ENCODE measurements at places on chromosomes 7 and 10. TPM values are rescaled to one million over a fixed set of nuclear protein-coding genes. Genes with fewer than 3 reads are reported as not detected.

DNA sequence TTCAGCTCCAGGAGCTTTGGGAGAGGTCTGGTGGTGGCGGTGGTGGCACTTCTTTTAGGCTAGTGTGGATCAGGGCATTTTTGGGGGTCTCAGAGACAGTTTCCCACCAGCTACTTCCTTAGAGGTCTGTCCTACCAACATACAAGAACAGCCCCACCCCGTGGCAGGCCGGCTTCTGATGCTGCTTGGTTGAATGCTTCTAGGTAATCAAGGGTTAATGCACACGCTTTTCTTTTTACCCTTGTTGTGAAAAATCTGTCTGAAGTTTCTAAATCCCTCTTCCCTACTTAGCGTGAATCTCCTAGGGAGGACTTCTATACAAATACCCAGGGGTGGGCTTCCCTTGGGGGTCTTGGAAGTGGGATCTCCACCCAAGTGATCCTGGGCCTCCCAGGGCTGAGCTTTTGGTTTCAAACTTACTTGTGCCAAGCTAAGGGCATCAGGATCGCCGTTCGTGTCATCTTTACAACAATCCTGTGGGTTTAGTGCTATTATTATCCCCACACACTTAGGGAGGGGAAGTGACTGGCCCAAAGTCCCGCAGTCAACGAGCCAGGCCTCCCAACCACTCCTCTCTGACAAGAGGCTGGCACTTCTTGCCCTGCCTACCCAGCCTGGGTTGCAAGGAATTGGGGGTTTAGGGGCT, 1.7 kb downstream of the SH2B2 start:
- no peak for DNase-seq

DNA sequence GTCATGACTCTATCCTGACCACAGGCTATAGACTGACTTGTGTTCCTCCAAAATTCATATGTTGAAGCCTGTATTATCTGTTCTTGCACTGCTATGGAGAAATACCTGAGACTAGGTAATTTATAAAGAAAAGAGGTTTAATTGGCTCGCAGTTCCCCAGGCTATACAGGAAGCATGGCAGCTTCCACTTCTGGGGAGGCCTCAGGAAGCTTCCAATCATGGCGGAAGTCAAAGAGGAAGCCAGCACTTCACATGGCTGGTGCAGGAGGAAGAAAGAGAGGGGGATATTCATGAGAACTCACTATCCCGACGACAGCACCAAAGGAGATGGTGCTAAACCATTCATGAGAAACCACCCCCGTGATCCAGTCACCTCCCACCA, 84.3 kb upstream of the KDM7A start:
- DNase-seq = no peak

DNA sequence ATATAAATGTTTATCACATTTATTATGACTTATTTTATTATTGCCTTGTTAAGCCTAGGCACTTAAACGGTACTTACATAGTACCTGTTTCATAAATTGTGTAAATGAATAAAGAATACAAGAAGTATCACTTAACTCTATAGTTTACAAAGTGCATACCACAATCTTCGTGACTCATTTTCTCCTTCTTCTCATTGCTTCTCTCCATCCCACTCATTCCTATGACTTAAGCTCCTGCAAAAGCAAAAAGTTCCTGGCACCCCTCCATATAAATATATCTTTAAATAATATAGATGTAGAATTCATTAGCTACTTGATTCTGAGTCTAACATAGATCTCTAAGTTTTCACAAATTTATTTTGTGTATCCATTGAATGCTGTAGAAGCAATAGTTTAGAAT, 1382.0 kb upstream of the CELF2 start:
- DNase-seq = no peak

GRCh38 chr10:104109908-104110662, 11.9 kb upstream of the SFR1 start:
- no peak for DNase-seq

GRCh38 chr10:3853016-3853415, 68.0 kb upstream of the KLF6 start:
- no peak for DNase-seq

DNA sequence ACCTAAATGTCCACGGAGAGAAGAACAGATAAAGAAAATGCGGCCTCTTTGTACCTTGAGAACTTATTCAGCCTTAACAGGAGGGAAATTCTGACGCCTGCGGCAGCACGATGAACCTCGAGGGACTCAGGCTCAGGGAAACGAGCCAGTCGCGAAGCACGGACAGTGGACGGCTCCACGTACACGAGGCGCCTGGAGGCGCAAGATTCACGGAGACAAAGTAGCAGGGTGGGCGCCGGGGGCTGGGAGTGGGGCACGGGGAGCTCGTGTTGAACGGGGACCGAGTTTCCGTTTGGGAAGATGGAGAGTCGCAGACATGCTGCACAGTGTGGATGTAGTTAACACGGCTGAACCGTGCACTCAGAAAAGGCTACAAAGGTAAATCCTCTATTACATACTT, 13.2 kb upstream of the UTF1 start:
- no peak for DNase-seq

Gene GDI2
- 101 TPM for total RNA-seq

GRCh38 chr10:126536148-126536547, 134.3 kb downstream of the C10orf90 start:
- DNase-seq = no peak

Gene SORCS1
- 1.7 TPM for total RNA-seq

- DNase-seq = no peak
Measured at GRCh38 chr10:10831085-10831484, 186.6 kb upstream of the CELF2 start.

Gene MRC1
- 27.0 TPM for total RNA-seq

Gene TRRAP
- total RNA-seq = 13.7 TPM

GRCh38 chr7:150379441-150380379, 580 bp downstream of the ZNF775 start:
- no peak for DNase-seq

Gene DDX50
- total RNA-seq = 17.3 TPM

DNA sequence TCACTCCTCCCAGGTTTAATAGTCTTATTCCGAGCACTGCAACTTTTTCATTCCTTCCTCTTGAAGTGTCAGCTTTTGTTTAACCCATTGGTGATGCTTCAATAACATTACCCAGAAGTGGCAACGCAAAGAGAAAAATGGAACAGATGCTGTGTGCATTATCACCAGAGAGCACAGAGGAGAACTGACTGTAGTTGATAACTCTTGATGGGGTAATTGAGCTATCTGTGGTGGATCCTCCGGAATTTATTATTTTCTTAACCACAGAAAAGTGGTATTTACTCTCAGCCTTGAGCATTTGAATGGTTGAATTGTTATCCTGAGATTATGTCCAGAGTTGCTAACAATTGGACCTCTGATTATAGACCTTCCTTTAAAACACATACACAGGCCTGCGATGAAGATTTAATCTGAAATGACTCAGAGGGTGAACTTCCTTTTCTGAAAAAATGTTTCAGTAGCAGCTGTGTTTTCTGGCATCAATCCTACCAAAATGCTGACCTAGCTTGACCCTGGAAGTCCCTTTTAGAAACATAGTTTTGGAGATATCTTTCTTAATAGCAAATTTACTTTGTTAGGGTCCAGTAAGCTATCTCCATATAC, 1584.4 kb upstream of the LRRTM3 start:
- DNase-seq = no peak

DNA sequence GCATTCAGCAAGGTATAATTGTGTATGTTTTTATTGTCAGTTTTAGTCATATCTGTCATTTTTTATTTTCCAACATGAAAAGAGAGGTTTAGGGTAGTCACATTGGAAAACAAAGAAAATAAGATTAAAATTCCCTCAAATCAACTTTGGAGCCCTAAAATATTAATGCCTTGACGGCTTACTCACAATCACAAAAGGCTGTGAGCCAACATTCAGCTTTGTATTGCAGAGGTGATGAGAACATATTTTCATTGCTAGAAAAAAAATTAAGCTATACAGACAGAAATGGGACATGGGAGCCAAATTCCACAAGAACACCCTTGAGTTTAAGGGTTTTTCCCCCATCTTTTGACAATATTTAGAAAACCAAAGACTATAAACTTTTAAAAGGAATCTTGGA, 30.2 kb downstream of the CALD1 start:
- no peak for DNase-seq

GRCh38 chr10:112282086-112282485, 1.1 kb upstream of the TECTB start:
- DNase-seq = no peak

DNA sequence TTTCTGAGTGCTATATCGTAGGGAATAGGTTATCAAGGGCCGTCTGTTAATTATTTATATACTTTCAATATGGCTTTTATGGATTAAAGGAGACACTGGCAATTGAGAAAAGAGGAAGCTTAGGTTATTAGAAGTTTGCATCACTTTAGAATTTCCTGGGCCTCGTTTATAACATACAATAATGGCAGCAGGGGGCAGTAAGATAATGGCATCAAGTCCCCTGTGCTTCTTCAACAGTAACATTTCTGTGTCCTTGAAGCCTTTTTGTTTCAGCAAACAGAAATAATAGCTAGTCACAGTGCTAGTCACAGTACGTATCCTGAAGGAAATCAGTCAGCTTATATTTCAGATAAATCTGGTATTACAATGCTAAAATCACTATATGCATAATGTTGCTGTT, 41.9 kb downstream of the SPAM1 start:
- DNase-seq = no peak

Gene OR13A1
- total RNA-seq = not detected

Gene GLI3
- 3.3 TPM for total RNA-seq

DNA sequence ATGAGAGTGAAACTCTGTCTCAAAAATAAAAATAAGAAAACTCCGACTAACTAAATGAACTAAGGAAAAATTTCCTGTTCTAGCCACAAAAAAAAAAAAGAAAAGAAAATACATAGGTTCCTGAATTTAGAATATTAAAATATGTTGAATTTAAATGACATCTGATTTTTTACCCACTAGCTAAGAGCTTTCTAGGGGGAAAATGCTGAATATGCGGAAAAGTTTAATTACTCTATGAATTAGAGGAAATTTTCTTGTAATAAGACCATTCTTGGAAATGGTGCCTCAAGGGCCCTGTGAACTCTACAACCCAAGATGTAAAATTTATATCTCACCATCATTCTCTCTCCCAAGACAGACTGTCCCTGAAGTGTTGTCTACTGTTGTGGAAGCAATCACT, 165.0 kb upstream of the CALN1 start:
- no peak for DNase-seq

GRCh38 chr7:135210888-135211178, 493 bp downstream of the WDR91 start:
- DNase-seq = no peak

Gene OR2A1
- not detected for total RNA-seq

- no peak for DNase-seq
Measured at GRCh38 chr7:151322906-151323305, 18.7 kb upstream of the NUB1 start.

GRCh38 chr10:110363572-110364411, 59.1 kb upstream of the SMNDC1 start:
- DNase-seq = no peak

GRCh38 chr10:109030581-109031210, 892.6 kb downstream of the XPNPEP1 start:
- no peak for DNase-seq

GRCh38 chr10:5545426-5545777, 20.6 kb downstream of the CALML3 start:
- DNase-seq = no peak

DNA sequence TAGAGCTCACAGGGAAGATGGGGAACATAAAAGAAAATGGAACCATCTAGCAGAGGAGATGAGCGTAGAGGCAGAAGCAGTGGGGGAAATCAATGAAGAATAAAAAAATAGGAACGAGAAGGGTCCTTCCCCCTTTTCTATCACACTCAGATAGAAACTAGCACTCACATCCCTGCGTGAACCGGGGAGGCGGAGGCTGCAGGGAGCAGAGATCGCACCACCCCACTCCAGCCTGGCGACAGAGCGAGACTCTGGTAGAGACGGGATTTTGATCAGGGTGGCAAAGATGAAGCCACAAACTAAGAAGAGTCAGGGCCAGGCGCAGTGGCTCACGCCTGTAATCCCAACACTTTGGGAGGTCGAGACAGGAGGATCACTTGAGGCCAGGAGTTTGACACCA, 64.7 kb upstream of the ECHDC3 start:
- DNase-seq = no peak

- DNase-seq = peak; percentile 71
Measured at GRCh38 chr7:157612664-157613561, 276.1 kb downstream of the DNAJB6 start.

Gene TSPAN12
- 56.9 TPM for total RNA-seq

GRCh38 chr7:126424985-126425384, 827.8 kb downstream of the GRM8 start:
- DNase-seq = no peak

DNA sequence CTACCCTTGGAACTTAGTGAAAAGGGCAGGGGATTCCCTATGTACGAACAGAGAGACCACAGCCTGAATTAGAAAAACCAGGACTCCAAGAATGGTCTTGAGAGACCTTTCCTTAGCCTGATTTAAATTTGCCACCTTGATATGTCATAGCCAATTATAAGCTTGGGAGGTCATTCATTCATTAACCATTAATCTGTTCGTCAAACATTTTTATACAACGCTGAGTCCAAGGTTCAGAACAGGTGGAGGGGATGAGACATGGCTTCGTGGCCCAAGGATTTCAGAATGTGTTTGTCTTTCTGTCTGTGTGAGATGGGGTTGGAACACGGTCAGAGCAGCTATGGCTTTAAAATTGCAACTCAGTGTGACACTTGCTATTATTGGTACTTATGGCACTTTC, 158.0 kb downstream of the PAXIP1 start:
- no peak for DNase-seq

Gene CPA2
- total RNA-seq = not detected

GRCh38 chr7:25663877-25664276, 435.6 kb upstream of the NPVF start:
- no peak for DNase-seq

- peak; percentile 68 for DNase-seq
Measured at GRCh38 chr10:75662715-75663114, 231.3 kb downstream of the LRMDA start.

Gene PPRC1
- 10.5 TPM for total RNA-seq

Gene IL15RA
- 8.2 TPM for total RNA-seq

- DNase-seq = peak; percentile 74
Measured at GRCh38 chr7:75966190-75966961, 28.0 kb downstream of the TMEM120A start.

GRCh38 chr7:157487046-157487770, 150.4 kb downstream of the DNAJB6 start:
- peak; percentile 32 for DNase-seq

Gene CROT
- total RNA-seq = 6.7 TPM

- no peak for DNase-seq
Measured at GRCh38 chr7:124790645-124791044, 25.1 kb upstream of the GPR37 start.

- no peak for DNase-seq
Measured at GRCh38 chr10:69629519-69629896, 539 bp upstream of the FAM241B start.

DNA sequence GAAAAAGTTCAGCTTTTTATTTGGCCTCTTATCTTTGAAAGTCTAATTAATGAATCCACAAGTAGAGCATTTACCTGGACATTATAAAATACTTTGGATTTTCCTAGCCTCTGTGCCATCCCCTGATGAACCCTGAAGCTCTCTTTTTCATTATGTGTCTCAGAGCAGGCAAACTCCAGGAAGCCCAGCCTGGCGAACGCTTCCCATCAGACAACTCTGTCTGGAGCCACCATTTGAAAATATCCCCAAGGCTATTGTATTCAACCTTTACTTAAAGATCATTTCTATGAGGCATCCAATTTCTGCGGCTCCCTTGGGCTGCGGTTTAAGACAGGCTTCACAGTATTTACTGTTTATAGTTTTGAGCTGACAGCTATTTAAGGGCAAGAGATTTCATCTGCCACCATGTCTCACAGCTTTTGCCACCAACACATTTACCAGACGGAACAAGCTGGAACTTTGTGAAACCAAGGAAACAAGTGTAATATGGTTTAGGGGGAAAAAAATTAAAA, 257.2 kb upstream of the GLI3 start:
- no peak for DNase-seq

- no peak for DNase-seq
Measured at GRCh38 chr10:6803427-6803783, 223.3 kb upstream of the PRKCQ start.
